Activated T-helper 2 cell treated with anti-CD3 and anti-CD28 coated beads, Interferon-gamma antibody, Interleukin-2, Interleukin-4, amounts not matched to agents 10 μg/mL and 5 μg/mL and 100 μg/mL, durations not matched to agents 14 hours and 24 hours and 36 hours (primary cell): ENCODE measurements at places on chromosomes 3 and 15.

DNA sequence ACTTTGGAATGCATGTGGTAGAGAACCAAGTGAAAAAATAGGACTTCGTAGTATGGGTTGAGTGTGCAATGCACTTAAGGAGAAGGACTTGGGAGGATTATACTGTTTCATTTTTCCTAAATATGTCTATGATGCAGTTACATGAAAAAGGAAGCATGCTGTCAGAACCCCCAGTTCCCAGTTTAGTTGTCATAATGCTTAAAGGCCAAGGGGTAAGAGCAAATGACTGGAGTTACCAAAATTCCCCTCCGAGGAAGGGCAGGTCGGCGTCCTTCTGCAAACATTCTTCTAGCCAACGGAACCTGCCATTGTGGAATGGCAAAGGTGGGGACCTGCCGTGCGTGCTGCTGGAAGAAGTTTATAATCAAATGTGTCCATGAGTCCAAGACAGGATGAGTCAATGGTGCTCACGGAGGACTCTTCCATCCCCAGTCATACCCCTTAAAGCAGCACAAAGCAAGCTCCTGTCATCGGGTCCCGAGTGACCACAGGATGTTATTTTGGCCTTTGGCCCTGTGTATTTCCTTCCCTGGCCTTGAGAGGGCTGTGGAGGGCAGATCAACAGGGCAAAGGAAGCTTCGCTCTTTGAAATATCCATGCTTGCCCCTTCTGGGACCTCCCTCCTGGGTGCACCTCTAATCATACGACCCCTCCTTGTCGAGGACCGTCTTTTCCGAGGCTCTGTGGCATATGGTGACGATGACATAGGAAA lies 93.2 kb downstream of the SLCO3A1 start:
- no peaks in the 10 kb centered on the region for H3K36me3 ChIP-seq
- no peaks in the 10 kb centered on the region for H3K27me3 ChIP-seq
- DNase-seq = no peak
- H3K4me3 ChIP-seq = no peak overlapping the region
- H3K4me1 ChIP-seq = peaks cover 32% of the 10 kb centered on the region

- no peaks in the 10 kb centered on the region for H3K4me1 ChIP-seq
- H3K4me3 ChIP-seq = no peak overlapping the region
- peaks cover 62% of the 10 kb centered on the region for H3K27me3 ChIP-seq
- H3K27ac ChIP-seq = no peak overlapping the region
Measured at GRCh38 chr3:120364821-120365220, 15.7 kb upstream of the LRRC58 start.

DNA sequence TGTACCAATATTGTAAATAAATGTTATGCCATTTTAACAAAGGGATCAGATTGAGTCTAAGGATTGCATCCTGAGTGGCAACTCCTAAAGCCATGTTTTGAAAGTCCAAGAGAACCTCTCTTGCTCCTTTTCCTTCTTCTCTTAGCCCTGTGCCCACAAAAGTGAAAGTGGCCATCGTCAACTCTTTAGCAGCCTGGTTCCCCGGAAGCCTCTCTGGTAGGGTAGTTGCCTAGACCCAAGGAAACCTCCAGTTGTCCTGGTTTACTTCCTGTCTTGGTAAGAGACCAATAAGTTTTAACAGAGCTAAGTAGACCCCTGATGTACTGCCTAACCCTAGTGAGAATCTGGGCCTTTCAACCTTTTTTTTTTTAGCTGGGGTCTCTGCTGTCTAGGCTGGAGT lies 10.2 kb upstream of the ITPKA start:
- DNase-seq = no peak
- H3K4me3 ChIP-seq = no peak overlapping the region
- H3K27ac ChIP-seq = peak overlapping the region; percentile 43
- H3K27me3 ChIP-seq = no peaks in the 10 kb centered on the region
- H3K36me3 ChIP-seq = peaks cover 50% of the 10 kb centered on the region

- H3K4me1 ChIP-seq = peaks cover 1% of the 10 kb centered on the region
- DNase-seq = no peak
- no peaks in the 10 kb centered on the region for H3K27me3 ChIP-seq
- no peak overlapping the region for H3K4me3 ChIP-seq
Measured at GRCh38 chr3:58164906-58165821, 45.6 kb downstream of the DNASE1L3 start.

DNA sequence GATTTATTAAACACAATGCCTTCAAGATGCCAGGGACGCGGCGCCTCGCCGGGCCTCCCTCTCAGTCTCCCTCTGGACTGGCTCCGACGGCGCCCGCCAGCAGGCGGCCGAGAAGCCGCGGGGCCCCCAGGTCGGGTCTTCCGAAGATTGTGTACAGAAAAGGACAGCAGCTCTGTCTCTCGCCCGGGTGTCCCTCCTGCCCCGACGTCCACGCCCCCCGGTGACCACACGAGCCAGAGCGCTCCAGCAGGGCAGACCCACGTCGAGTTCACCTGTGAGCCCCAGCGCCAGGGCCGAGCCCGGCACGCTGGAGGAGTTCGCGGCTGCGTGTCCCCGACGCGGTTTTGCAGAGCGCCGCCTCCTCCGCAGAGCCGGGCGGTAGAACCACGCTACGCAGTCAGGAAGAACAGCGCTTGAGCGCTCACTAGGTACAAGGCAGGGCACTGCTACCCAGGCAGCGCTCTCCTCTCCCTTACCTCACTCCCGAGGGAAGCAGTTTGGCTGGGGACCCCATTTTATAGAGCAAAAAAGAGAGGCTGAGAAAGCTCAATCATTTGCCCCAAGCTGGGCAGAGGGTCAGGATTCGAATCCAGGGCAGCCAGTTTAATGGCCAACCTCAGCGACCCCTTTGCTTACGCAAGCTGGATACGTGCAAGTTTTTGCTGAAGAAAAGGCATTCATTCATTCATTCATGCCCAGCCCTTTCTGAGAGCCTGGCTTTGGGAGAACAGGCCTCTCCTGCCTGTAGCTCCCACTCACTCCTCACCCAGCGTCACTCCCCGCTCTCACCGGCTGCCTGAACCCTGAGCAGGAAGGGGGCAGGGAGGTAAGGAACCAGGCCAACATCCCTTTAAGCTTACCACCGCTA lies 3.0 kb upstream of the TLE3 start:
- H3K27ac ChIP-seq = no peak overlapping the region
- peak overlapping the region; percentile 64 for H3K4me3 ChIP-seq
- H3K27me3 ChIP-seq = peaks cover 45% of the 10 kb centered on the region
- DNase-seq = peak; percentile 60
- peaks cover 26% of the 10 kb centered on the region for H3K4me1 ChIP-seq

GRCh38 chr15:96360581-96361308 lies 30.2 kb downstream of the NR2F2 start:
- no peak overlapping the region for H3K4me3 ChIP-seq
- H3K4me1 ChIP-seq = peaks cover 19% of the 10 kb centered on the region
- H3K36me3 ChIP-seq = peaks cover 3% of the 10 kb centered on the region
- no peak for DNase-seq
- peaks cover 83% of the 10 kb centered on the region for H3K27me3 ChIP-seq
